Left ventricle myocardium superior (tissue), 1 donor: ENCODE measurements at places on chromosomes 6 and 20. TPM values are rescaled to one million over a fixed set of nuclear protein-coding genes. Genes with fewer than 3 reads are reported as not detected.
A peak's percentile ranks its signal among the peaks of the same experiment; 100 is the strongest.

The BMP7 gene
- total RNA-seq: 32.2 TPM

The MYBL2 gene
- 0.84 TPM for total RNA-seq

DNA sequence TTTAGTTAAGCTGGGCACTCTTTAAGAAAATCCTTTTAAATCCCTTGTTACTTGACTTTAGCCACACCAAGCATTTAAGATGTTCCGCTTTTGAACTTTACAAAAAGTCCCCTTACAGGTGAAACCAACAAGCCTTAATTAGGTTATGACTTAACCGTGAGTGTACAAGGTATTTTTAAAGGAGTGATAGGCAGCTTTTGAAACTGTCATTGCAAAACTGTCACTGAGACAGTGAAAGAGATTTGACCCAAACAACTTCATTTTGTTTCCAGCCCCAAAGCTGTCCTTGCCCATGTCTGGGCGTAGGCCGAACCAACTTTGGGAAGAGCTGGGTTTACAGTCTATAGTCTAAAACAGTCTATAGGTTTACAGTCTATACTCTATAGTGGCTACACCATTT is 305.4 kb downstream of the FARS2 start:
- DNase-seq: no peak

DNA sequence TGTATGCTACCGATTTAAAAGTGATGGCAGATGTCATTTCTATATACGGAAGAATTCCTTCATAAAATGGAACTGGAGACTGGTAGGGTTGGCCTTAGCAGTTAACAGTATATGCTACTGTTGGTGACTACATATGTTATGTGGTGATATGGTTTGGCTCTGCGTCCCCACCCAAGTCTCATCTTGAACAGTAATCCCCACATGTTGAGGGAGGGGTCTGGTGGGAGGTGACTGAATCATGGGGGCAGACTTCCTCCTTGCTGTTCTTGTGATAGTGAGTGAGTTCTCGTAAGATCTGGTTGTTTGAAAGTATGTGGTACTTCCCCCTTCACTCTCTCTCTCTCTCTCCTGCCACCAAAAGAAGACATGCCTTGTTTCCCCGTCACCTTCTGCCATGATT is 29.6 kb downstream of the RGS17 start:
- DNase-seq: no peak

DNA sequence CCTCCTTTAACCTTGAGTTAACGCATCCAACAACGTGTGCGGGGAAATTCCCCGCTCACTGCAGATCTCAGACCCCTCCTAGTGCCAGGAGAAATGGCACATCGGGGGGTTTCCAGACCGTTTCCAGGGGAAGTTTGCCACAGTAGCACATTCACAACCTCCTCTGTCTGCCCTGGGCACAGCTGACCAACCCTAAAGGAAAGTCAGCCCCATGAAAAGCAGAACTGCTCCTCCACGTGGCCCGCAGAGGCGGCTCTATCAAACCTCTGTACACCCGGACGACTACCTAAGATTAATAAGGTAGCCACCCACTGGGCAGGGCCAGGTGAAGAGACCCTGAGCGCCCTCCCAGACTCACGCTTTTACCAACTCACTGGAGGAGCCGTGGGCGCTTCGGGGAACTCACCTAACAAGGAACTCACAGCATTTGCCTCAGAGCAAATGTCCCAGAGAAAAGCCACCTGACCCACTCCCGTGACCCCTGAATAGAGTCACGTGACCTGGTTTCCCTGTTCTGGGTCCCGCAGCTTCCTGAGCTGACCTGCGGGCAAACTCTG is 93.1 kb downstream of the PRND start:
- peak; percentile 57 for DNase-seq
